ENCODE measurements at places on chromosomes 5 and 9.

DNA sequence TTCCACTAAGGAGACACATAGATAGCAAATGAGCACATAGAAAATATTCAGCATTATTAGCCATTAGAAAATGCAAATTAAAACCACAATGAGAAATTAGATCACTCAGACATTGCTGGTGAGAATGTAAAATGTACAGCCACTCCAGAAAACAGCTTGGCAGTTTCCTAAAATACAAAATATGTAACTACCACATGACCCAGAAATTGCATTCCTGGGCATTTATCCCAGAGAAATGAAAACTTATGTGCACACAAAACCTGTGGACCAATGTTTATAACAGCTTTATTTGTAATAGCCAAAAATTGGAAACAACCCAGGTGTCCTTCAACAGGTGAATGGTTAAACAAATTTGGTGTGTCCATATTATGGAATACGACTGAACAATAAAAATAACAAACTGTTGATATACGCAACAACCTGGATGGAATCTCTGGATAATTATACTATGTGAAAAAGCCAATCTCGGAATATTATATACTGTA, 34.8 kb upstream of the SHC3 start:
- no peak for DNase-seq

DNA sequence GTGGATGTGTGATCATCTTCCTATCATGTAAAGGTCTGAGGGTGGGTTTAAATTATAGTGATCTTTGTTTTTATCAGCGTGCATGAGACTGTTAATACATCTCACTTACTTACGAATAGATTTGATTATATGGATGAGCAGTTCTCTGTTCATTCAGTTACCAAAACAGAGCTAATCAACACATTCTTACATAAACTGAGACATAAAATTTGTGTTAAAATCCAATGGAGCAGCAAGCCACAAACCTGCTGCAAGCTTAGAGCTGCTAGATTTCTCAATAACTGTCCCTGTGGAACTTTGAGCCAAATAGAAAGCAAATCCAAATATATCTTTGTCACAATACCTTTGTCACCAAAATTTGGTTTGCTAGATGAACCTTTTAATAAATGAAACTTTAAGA, 50.1 kb downstream of the NUDT12 start:
- no peak for DNase-seq

GRCh38 chr9:78370991-78371390, 74.1 kb downstream of the PSAT1 start:
- DNase-seq: peak; percentile 13

DNA sequence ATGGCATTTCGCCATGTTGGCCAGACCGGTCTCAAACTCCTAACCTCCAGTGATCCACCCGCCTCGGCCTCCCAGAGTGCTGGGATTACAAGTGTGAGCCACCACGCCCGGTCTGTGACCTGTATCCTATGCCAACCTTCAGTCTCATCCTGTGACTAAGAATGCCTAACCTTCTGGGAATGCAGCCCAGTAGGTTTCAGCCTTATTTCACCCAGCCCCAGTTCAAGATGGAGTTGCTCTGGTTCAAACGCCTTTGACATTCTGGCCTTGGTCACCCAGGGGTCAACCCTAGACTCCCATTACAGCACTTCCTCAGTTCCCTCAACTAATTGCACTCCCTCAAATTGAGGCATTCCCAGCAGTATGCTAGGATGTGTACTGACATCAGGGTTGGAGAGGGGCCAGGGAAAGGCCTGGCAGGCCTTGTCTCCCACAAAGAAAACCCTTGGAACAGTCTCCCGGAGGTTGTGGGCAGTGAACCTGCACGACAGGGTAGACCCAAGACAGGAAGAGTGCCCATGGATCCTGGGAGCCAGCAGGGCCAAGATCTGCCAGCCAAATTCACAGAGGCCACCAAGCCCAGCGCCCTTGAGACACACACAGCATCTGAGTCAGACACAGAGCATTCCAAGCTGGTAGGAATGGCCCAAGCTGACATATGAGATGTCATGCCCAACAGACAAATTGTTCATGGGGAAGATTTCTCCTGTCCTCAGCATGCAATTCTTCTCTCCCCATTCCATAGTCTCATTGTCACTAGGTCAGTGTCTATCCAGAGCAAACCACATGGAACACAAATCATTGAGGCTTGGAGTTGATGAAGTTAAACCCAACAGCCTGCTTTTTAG, 24.9 kb upstream of the SMU1 start:
- peak; percentile 96 for DNase-seq

DNA sequence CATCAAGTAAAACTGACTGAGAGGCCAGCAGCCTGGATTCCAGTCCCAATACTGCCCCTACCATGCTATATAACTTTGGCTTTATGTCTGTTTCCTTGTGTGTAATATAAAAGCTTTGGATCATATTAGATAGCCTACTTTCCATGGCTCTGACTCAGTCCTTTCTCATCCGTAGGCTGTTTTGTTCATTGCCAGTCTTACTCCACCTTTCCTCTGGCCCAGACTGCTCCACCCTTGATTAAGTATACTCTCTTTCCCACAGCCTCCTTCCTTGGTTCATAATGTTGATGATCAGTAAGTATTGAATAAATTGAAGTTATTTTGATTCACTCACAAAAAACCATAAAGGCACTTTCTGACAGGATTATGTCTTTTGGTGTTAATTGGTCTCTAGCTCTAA, 1.5 kb upstream of the MRPS30 start:
- peak; percentile 7 for DNase-seq

GRCh38 chr9:80382211-80382891, 810.6 kb downstream of the TLE4 start:
- DNase-seq: no peak

- DNase-seq: peak; percentile 26
Observed at GRCh38 chr9:4678679-4679267, 596 bp upstream of the CDC37L1 start.

DNA sequence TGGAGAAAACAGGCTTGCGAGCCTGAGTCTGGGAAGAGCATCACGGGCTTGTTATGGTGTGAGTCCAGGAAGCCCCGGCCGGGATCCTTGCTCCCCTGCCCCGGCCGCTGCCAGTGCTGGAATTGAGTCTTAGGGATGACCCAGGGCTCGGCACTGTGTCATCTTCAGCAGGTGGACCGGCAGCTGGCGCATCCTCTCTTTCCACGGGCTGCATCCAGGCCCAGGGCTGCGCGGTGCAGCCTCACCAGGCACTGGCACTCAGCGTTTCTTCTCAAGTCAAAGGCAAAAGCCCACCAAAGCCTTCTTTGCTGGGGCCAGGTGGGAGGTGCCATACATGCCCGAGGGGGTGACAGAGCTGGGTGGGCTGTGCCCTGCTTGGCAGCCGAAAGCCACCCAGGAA, 46.6 kb downstream of the COL5A1 start:
- no peak for DNase-seq

- no peak for DNase-seq
Observed at GRCh38 chr9:127005770-127006314, 91.3 kb downstream of the RALGPS1 start.

- DNase-seq: no peak
Observed at GRCh38 chr5:39980056-39980455, 555.3 kb upstream of the DAB2 start.

- peak; percentile 63 for DNase-seq
Observed at GRCh38 chr9:36328798-36329411, 70.7 kb upstream of the GNE start.

- DNase-seq: no peak
Observed at GRCh38 chr5:143251946-143252345, 151.5 kb downstream of the NR3C1 start.

GRCh38 chr5:45737153-45737552, 41.0 kb upstream of the HCN1 start:
- DNase-seq: no peak

DNA sequence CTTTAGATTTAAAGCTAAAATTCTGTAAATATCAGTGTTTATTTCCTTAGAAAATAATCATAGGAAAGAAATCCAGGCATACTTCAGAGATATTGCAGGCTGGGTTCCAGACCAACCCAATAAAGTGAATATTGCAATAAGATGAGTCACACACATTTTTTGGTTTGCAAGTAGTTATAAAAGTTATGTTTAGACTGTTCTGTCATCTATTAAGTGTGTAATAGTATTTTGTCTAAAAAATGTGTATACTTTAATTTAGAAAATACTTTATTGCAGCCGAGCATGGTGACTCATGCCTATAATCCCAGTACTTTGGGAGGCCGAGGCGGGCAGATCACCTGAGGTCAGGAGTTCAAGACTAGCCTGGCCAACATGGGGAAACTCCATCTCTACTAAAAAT, 6.9 kb upstream of the RIC1 start:
- peak; percentile 41 for DNase-seq

DNA sequence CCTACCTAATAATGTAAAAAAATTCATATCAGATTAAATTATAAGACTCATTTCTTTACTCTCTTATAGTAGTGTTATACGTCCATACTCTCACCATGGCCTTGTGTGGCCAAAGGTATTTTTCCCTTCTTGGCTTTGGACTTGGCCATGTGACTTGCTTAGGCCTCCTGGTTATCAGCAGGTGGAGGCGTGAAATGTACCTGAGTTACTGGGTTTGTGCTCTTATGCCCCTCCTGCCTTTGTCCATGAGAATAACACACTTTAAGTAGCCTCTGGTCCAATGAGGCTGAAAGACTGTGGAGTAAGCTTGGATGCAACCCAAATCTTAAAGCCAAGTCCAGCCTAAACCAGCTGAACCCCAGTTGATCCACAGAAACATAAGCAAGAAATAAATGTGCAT, 68.7 kb downstream of the RETREG1 start:
- no peak for DNase-seq

DNA sequence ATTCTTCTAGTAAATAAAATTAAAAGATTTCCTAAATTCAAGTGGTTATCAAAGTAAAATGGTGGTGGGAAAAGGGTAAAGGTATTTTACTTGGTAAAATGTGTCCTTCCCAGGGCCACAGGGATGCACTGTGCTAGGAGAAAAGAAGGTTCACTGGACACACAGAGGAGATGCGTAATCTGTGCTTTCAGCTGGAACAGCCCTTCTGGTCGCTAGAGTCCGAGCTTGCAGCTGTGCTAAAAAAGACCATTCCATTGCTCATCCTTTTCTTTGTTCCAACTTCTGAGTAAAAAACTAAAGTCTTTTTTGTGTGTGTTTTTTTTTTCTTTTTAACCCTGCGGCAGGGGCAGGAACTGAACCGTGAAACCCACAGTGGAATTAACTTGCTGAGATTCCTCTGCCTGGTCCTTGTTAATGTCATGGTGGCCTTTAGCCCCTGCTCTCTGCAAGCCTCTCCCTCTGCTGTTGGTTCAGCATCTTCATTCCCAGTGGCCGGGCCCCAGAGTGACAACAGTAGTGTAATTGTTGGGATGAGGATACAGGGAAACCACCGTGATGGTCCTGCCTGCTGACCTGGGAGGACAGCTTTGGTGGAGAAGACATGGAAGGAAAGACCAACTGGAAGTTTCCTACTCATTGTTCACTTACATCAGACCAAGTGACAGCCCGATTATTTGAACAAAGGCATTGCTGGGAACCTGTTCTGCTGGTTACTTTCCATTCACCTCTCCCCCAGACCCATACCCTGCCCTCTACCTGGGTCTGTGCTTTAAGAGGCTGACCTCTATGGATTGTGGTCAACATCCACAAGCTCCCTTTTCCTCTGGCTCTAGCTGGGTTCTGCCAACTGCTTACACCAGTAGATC, 31.9 kb upstream of the FSTL4 start:
- no peak for DNase-seq

- peak; percentile 38 for DNase-seq
Observed at GRCh38 chr9:97807681-97808080, 45.3 kb upstream of the FOXE1 start.

GRCh38 chr9:17216011-17216410, 81.2 kb downstream of the CNTLN start:
- peak; percentile 40 for DNase-seq

GRCh38 chr5:62137628-62138027, 168.4 kb upstream of the KIF2A start:
- no peak for DNase-seq

GRCh38 chr5:11981986-11982385, 77.7 kb upstream of the CTNND2 start:
- no peak for DNase-seq

- no peak for DNase-seq
Observed at GRCh38 chr5:172498431-172499129, 44.3 kb upstream of the SH3PXD2B start.

DNA sequence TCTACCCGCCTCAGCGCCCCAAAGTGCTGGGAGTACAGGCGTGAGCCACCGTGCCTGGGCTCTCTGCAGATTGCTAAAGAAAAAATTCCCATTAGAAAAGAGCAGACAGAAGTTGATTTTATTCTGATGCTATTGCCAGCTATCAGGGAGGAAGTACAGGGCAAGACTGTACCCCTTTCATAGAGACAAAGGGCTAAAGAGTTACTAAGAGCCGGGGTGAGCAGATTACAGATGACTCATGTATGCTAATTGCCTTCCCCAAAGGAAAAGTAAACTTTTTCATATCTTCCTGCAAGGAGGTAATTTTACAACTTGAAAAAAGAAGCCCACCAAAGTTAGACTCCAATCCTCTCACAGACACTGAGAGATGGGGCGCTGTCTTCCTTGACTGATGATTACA, 42.3 kb upstream of the MCTP1 start:
- DNase-seq: peak; percentile 50

Measured in RPMI7951 (cell line).